ENCODE measurements at places on chromosomes 11 and 22. TPM values are rescaled to one million over a fixed set of nuclear protein-coding genes. Genes with fewer than 3 reads are reported as not detected.

GRCh38 chr11:61726775-61727174 is 25.7 kb upstream of the MYRF start:
- no peak for DNase-seq

- DNase-seq = no peak
Observed at GRCh38 chr22:49238181-49239141, 589.2 kb downstream of the BRD1 start.

DNA sequence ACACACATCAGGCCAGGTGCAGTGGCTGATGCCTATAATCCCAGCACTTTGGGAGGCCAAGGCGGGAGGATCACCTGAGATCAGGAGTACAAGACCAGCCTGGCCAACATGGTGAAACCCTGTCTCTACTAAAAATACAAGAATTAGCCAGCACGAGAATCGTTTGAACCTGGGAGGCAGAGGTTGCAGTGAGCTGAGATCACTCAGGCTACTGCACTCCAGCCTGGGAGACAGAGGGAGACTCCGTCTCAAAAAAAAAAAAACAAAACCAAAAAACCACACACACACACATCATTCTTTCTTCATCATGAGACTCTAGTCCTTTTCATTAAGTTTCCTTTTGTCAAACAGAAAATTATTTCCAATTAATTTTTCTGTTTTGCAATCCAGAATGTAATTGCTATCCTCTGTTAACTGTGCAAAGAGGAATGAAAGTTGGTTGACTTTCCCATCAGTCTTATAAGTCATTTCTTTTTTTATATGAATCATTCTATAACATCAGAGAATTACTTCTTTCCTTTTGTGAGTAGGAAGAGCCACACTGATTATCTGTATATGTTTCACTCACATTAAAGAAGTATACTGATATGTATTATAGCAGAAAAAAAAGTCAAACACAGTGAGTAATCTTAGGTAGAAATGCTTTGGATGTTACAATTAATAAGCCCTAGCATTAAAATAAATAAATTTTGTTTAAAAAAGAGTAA is 52.2 kb downstream of the HORMAD2 start:
- no peak for DNase-seq

GRCh38 chr11:1228921-1229451 is 6.1 kb downstream of the MUC5B start:
- no peak for DNase-seq

Gene TSPAN32
- not detected for total RNA-seq

- no peak for DNase-seq
Observed at GRCh38 chr22:50713571-50714056, 24.4 kb upstream of the ACR start.

- no peak for DNase-seq
Observed at GRCh38 chr22:28379951-28380350, 299.7 kb downstream of the TTC28 start.

Gene EFCAB6
- 4.4 TPM for total RNA-seq

Gene NAALAD2
- 11.4 TPM for total RNA-seq

Gene INSC
- total RNA-seq = 0.67 TPM

DNA sequence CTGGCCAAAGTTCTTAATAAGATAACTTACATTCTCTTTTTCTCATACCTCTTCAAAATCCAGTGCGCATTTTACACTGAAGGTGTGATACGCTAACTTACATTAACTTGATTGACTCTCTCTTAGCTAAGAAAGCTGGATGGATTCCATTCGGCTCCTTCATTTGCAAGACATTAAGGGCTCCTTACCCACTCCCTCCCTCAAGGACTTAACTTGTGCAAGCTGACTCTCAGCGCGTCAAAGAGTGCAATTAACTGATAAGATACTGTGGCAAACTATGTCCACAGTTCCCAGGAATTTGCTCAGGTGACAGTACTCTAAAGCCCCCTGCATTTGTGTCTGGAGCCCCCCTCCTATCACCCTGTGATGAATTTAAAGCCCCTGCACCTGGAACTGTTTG is 6.4 kb upstream of the RFPL1 start:
- DNase-seq = no peak

- peak; percentile 58 for DNase-seq
Observed at GRCh38 chr22:22810018-22810427, 77.6 kb upstream of the IGLL5 start.

Gene CLTCL1
- total RNA-seq = 13.0 TPM

Gene DSCAML1
- 1.7 TPM for total RNA-seq

GRCh38 chr22:23119494-23120414 is 22.0 kb downstream of the RSPH14 start:
- DNase-seq = no peak

GRCh38 chr11:15810525-15810924 is 545.8 kb downstream of the SOX6 start:
- no peak for DNase-seq

Gene KCNJ11
- total RNA-seq = 0.17 TPM

Gene IGLL1
- total RNA-seq = not detected

Gene GRIK4
- total RNA-seq = 0.33 TPM

DNA sequence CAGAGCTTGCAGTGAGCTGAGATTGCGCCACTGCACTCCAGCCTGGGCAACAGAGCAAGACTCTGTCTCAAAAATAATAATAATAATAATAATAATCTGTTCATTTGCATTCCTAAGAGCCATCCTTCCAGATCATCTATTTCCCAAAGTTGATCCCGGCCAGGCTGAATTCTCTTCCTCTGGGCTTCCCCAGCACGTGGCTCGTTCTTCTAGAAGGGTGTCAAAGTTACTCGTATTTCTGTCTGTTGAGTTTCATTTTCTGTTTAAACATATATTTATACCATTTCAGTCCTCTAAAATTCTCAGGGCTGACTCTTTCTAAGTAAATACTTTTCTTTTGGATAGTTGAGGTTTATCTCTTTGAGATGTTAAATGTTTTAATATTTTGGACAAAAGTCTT is 4.8 kb upstream of the JHY start:
- DNase-seq = no peak
